ENCODE measurements at places on chromosomes 13 and 19. TPM values are rescaled to one million over a fixed set of nuclear protein-coding genes. Genes with fewer than 3 reads are reported as not detected.
A peak's percentile ranks its signal among the peaks of the same experiment; 100 is the strongest.

- no peak for ATAC-seq
Observed at GRCh38 chr13:98274921-98275487, 97.9 kb upstream of the RNF113B start.

DNA sequence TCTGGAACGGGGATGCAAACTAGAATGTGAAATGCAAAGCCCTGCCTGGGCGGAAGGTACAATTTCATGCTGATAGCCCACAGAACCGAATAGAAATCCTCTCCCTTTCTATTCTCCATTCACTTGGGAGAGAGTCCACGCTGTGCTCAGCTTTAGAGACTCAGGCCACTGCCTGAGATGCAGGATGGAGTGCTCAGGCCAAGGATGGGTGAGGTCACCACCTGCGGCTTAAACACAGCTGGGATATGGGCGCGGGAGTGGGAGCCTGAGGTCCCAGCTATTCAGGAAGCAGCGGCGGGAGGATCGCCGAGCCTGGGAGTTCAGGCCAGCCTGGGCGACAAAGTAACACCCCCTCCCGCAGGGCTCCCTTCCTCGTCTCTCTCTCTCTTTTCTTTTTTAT lies 446 bp upstream of the ZNF83 start:
- peak; percentile 33 for ATAC-seq

- no peak for ATAC-seq
Observed at GRCh38 chr13:33381906-33382305, 96.4 kb upstream of the STARD13 start.

The ZNF90 gene
- 7.1 TPM for total RNA-seq

The MYBPC2 gene
- total RNA-seq, result 0.22 TPM

DNA sequence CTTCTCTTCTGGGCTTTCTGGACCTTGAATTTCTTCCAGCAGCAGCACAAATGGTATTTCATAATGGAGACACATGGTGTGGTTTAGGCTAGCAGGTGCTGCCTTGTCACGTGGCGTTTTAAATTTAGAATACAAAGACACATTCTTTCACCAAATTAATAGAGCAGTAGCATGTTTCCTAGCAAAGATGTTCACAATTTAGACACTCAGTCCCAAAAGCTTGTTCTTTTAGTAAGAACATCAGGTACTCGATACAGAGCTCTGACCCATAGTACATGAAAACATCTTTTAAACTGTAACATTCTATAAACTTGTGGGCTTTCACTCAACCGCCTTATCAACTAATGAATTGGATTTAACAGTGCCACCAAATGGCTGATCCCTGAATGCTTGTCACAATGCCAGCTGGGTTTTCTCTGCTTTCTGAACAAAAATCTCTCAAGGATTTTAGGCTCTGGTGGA lies 290.1 kb downstream of the DCLK1 start:
- no peak for ATAC-seq

The PCDH20 gene
- total RNA-seq, result 1.1 TPM

DNA sequence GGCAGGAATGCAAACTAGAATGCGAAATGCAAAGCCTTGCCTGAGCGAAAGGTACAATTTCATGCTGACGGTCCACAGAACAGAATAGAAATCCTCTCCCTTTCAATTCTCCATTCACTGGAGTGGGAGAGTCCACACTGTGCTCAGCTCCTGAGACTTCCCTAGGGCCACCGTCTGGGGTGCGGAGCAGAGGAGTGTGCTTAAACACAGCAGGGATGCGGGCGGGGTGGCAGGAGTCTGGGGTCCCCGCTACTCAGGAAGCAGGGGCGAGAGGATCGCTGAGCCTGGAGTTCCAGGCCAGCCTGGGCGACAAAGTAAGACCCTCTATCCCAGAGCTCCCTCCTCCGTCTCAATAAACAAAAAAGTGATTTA lies 552 bp upstream of the ZNF816 start:
- peak; percentile 61 for ATAC-seq

The RASGRP4 gene
- 0.09 TPM for total RNA-seq

GRCh38 chr19:7287722-7288121 lies 6.5 kb downstream of the INSR start:
- no peak for ATAC-seq

DNA sequence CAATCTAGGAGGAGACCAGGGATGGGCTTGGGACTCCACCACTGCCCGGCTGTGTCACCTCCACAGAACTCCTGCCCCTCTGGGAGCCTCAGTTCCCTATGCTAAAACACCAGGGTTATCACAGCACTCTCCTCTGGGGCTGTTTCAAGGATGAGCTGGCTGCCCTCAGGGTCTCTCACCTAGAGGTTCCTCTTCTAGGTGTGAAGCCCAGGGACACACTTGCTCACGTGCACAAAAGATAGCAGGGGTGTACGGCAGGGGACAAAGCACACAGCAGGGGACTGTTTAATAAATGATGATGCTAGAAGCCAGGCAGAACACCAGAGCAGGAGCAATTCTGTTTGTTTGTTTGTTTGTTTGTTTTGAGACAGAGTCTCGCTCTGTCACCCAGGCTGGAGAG lies 16.8 kb upstream of the LYPD3 start:
- no peak for ATAC-seq

GRCh38 chr13:56586976-56587375 lies 553.7 kb upstream of the PRR20A start:
- ATAC-seq, result no peak

- ATAC-seq, result no peak
Observed at GRCh38 chr19:16335226-16335625, 10.6 kb downstream of the KLF2 start.

GRCh38 chr19:46704379-46705076 lies 12.4 kb downstream of the PRKD2 start:
- ATAC-seq, result peak; percentile 87

GRCh38 chr13:20175907-20176652 lies 15.2 kb upstream of the GJA3 start:
- ATAC-seq, result no peak

The TMEM59L gene
- total RNA-seq, result 0.41 TPM

The PTGER1 gene
- not detected for total RNA-seq

DNA sequence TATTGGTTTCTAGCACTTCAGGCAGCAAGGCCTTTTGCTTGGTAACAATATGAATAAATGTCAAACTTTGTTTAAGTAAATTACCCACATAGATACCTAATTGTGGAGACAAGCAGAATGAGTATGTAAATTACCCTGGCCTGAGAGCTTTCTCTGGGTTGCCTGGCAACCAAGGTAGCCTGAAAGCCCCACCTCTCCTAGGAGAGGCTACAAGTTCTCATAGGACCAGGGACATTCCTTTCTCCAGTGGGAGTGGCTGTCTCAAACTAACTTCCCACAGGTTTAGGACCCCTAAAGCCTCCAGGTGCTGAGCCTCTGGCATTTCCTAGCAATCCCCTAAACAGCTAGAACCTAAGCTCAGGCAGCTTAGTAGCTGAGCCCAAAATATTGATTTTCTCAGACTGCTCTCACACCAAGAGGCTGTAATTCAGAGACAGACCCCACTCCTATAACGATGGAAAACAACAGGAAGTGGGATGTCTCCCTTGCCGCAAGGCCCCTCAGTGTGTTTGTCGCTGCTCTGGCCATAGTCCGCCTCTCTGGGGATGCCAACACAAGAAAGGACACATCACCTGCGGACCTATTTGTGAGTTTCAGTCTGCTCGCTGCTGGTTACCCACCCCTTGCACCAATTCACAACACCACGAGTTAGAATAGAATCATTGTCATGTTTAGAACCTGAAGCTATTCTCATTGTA lies 207.3 kb downstream of the DLEU7 start:
- ATAC-seq, result peak; percentile 42

The PLK5 gene
- total RNA-seq, result 0.24 TPM

GRCh38 chr19:40831502-40832430 lies 18.5 kb downstream of the CYP2A6 start:
- no peak for ATAC-seq

DNA sequence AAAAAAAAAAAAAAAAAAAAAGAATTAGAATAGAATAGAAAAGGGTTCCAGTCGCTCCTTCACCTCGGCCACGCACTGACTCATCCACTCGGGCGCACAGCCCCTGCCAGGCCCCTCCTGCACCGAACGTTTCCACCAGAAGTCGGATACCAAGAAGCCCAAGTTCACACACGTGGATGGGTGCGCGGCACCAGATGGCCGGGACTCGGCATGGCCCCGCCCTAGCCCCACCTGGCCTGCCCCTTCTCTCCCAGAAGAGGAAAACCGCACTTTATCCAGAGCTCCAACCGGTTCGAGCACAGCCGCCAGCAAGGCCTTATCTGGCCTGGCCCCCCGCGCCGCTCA lies 5.9 kb downstream of the PRR36 start:
- ATAC-seq, result peak; percentile 0

The GPR12 gene
- total RNA-seq, result 0.83 TPM

The DENND1C gene
- 2.2 TPM for total RNA-seq
